ENCODE measurements at places on chromosomes 12 and 14.

- peak; percentile 75 for DNase-seq
Measured at GRCh38 chr12:45615268-45615667, 114.2 kb upstream of the ARID2 start.

DNA sequence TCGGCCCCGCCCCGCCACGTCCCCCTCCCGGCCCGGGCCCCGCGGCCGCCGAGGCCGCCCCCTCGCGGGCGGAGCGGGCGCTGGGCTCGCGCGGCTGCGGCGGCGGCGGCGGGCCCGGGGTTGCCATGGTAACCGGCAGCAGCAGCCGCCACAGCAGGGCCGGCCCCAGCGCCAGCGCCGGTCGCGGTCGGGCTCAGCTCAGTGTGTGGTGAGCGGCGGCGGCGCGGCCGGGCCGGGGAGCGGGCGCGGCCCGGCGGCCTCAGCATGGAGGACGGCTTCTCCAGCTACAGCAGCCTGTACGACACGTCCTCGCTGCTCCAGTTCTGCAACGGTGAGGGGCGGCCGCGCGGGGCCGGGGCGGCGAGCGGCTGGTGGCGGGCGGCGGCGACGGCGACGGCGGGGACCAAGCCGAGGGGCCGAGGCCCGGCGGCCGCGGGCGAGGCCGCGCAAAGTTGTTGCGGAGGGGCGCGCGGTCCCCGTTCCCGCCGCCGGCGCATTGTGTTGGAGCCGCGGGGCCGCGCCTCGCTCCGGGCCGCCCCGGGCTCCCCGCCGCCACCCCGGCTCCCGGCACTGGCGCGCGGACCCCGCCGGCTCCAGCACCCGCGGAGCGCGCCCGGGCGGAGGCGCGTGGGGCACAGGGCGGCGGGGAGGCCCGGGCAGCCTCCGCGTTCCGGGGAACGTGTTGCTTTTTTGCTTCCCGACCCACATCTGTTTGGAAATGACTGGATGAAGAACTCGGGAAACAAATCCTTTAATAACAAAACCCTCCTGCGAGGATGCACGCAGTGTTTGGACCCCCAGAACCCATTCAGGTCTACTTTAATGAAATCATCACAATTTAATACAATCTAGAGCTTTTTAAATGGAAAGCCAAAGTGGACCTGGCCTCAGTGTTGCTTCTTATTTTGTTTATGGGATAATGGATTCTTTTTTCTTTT, at the start of gene EML1:
Gene EML1, plus strand, starts transcription at position 201 of the 938 bp plus-strand sequence. Its CDS starts 64 bp downstream, at position 265.
- DNase-seq = peak; percentile 77

DNA sequence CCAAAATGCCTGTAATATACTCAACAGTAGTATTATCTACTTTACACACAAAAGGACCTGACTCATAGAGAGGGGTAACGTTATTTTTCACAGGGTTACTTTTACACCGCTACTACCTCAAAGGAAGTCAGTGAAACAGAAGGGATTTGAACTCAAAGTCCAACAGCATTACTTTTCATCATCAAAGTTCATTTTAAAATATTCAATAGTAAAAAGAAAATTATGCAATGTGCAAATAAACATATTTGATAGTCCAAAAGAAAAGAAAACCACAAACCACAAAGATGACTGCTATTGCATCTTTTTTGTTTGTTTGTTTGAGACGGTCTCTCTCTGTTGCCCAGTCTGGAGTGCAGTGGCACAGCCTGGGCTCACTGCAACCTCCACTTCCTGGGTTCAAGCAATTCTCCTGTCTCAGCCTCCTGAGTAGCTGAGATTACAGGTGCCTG, 15.5 kb downstream of the KIF21A start:
- DNase-seq = no peak

DNA sequence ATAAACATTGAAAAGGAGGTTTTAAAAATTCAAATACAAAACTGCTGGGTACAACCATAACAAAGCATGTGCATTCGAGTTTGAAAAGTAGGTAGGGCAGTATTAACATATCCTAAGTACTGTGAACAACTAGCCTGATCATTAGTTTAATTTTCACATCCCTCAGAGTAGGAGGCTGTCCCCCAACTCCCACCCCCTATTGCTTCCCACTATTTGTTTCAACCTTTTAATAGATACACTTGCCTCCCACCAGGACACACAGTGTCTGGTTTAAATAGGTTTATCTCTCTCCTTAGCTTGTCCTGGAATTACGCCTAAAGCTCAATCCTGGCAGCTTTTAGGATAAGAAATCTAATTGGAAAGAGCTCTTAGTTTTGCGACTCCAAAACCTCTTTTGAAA, 2.1 kb downstream of the TAOK3 start:
- DNase-seq = no peak

- peak; percentile 86 for DNase-seq
Measured at GRCh38 chr12:47819896-47820630, at the start of gene HDAC7. Gene HDAC7 (minus strand): TSS chr12:47819903. CDS start chr12:47819785, 118 bp downstream.

DNA sequence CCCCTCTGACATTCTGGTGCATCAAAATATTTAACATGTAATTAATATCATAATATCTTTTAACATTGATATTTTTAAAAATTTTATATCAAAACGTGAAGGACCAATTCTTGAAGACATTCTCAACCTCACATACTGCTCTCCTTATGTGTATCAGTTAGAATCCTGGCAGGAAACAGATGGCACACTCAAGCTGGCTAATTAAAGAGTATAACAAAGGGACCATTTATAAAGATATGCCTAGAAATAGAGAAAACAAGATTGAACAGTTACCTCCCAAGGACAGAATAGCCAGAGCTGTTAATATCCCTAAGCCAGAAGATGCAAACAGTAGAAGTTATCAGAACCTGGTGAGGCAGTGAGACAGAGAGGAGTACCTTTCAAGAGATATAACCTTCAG, 368.7 kb downstream of the NELL2 start:
- no peak for DNase-seq

DNA sequence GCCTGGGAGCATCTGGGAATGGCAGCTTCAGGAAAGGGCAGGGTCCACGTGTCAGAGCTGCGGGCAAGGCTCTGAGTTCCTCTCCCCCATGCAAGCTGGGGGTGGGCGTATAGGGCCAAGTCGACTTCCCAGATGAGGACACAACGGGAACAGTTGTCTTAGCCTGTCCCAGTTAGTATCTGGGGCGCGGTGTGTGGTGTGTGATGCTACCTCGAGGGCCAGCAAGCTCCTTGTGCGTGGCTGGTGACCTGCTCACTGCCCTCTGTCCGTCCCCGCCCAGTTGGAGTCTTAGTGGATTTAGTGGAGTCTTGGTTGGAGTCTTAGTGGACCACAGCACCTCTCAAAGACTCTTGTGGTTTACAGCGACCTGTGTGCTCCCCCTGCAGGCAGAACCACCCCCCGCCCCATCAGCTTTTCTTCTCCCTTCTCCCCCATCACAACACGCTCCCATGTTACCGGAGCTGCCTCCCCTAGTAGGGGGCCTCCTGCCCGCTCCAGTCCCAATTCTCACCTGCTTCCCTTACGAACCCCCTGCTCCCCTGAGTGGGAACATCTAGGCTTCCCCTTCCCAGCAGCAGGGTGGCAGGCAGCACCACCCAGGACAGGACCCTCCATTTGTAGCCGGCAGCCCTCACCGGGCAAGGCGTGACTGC, 8.7 kb downstream of the ASPG start:
- no peak for DNase-seq

- no peak for DNase-seq
Measured at GRCh38 chr12:42793166-42793565, 203.6 kb upstream of the PRICKLE1 start.

DNA sequence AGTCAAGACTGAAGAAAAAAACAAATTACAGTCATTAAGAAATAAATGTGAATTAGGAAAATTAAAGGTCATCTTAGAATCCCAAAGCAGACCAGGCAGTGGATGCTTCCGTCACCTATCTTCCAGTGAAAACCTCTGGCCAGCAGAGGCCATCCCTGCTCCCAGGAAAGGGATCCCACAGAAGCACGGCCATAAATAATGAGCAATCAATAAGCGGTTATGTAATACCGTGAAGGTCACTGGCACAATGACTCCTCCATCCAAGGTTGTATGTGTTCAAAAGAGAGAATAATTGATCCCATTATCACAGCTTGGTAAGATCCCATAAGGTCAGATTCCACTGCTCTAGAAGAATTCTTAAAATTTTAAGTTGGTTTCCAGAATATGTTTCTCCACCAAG, 85.7 kb downstream of the PPP2R5E start:
- DNase-seq = no peak

DNA sequence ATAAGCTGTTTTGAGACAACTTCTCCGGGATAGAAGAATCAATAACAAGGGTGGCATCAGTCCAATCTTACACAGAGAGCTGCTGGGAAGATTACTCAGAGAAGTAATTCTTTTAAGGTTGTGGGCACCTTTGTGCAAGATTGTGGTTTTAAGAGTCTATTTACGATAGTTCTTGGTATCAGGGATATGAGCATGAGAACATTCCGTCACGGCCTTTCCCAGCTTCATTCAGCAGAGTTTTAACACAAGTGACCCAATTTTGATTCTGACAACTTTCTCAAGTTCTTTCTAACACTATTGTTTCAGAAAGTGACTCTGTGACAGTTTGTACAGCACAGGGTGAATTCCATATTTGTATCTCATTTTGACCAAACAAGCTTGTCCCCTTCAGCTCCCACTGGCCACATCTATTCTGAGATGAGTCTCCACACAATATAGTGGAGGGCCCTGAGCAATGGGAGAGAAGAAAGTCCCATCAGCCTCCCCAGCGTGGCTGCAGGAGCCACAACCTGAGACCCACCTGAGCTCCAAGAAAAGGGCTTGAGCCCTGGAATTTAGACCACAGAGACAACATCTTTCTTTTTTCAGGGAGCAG, 869.2 kb downstream of the TMEM121 start:
- DNase-seq = no peak

- no peak for DNase-seq
Measured at GRCh38 chr12:107229827-107230226, 136.5 kb upstream of the CRY1 start.

DNA sequence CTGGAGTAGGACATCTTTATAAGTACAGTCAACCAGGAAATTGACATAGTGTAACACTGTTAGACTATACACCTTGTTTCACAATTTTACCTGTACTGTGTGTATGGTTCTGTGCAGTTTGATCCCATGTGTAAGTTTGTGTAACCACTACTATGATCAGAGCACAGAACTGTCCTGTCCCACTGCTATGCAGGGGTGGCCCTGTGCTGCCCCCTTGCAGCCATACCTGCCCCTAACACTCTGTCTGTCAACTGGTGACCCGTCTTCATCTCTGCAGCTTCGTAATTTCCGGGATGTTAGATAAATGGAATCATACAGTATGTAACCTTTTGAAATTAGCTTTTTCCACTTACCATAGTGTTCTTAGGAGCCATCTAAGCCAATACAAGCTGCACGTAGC, 58.7 kb upstream of the RD3L start:
- DNase-seq = no peak

DNA sequence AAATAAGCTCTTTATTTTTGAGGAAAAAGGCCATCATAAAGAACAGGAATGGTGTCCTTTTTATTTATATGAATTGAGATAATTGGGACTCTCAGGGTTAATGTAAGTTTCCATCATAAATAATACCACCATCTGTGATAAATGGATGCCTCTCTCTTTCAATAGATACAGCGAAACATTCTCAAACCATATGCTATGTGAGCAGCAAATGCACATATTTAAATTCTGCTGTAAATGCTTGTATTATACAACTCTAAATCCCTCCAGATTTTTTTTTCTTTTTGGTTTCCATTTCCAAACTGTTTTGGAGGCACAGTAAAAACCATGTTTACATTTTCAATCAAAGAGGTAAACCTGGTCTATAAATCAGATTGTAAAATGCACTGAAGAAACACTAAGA, 132.3 kb downstream of the TMEM132C start:
- no peak for DNase-seq

DNA sequence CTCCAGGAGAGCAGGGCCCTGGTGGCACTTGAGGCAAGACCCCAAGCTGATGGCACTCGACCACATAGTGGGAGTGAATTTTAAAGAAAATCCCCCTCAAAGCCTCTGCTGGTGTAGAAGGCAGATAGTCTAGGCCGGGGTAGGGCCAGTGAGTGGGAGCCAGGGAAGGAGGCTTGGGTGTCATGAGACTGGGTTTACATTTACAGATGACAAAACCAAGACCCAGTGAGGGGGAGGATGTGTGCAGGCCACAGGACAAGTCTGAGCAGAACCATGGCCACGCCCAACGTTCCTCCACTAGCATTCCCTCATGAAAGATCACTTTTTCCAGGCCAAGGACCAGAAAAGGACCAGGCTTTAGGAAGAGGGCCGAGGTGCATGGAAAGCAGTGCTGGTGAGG, 42.0 kb downstream of the EVL start:
- no peak for DNase-seq

GRCh38 chr12:19577281-19577530, 137.9 kb downstream of the AEBP2 start:
- DNase-seq = no peak
